Stimulated activated CD8-positive, alpha-beta memory T cell treated with anti-CD3 and anti-CD28 coated beads, Interleukin-15, amount 100 ng/mL, for 24 hours (primary cell): ENCODE measurements at places on chromosomes 5 and 9.

DNA sequence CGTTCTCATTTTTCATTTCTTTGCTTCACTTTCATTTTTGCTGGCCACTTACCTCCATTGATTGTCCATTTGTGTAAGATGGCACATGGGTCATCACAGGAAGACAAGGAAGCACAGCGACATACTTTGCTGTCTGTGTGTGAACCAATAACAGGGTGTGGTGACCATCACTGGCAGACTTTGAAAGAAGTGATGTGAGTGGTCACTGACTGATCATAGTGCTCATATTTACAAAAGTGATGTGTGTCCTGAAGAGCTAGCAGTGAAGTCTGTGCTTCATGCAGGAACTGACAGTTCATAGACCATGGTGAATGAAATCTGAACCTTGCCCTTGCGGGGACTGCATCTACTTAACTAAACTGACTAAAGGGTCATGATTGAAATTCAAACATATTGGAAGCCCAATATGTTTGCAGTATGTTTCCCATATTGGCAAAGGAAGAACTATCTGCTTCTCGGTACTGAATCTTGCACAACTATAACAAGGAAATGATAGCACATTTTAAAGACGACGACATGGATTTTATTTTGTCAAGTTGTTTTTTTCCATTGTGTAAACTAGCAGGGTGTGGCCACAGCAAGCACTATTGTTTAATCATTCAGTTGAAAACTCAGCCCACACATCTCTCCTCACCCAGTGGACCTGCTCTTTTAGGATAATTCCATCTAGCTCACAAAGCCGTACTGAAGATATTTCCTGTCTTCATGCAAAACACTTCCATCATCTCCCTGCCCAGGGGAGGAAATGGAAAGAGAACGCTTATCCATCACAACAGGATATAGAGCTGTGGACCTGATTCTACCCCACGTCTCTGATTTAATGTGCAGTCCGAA, 232.0 kb upstream of the ANKRD55 start:
- no peak for DNase-seq

DNA sequence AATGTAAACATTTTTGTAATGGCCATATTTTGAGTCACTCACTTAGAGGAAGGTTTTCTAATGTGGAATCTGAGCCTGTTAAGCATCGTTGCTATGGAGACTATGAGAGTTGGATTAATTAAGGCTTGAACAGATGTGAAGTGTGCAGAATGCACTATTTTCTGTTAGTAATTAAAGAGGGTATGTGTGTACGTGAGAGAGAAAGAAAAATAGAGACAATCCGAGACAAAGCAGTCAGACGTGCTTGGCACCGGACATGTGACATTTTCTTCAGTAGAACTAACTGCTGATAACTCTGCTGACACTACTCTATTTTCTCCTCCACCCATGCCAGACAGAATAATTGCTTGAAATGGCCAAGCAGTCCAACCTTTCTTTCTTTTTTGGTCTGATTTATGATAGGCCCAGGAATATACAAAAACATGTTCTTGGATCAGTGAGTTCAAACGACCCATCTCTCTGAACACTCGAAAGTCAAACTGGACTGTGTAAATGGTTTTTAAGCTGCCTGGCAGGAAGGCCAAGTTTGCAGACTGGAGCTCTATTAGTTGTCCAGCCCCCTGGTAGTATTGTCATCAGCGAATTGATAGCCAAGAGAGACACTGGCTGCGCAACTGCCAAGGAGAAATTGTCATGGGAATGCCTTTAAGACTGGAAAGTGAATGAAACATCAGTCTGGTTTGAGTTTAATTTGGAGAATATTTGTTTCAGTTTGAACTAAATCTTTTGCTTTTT, 322.1 kb downstream of the ARHGEF28 start:
- no peak for DNase-seq

DNA sequence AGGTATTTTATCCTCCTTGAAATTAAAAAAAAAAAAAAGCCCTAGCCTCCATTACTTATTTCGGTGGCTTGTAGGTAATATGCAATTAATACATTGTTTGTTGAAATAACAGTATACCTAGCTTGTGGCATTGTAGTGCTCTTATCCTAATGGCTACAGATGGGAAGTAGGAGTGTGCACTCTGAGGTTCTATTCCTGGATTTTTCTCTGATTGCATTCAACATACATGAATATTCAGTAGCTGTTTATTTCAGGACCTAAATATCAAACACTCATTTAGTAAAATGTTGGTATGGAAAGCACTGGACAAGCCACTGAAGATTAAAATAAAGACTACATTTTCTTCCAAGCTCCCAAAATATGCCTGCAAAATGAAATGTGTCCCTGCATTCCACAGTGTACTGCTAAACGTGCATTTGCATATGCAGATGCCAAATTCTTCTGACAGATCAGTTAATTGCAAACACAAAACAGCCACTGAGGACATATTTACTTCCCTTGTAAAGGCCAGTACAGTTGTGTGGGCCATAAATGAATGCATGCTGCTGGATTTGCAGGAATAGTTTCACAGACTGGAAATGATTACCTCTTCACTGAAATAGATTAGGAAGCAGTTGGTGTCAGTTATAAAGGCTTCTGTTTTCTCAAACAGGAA, 826.1 kb downstream of the PRELID2 start:
- DNase-seq: no peak

DNA sequence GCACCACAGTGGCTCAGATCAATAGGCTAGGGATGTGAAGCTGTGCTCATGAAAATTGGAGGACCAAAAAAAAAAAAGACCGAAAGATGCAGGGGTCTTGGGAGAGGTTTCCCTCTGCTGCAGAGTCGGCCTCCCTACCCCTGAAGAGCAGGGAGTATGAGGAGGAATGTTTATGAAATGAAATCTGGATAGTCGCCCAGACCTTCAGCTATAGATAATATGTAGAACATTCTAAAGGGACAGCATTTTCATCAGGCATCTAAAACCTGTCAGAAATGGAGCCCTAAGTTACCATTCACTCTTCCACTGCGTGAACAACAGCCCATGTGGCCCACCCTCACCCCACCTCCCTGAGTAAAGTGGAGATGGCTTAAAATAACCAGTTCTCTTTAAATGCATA, 122.9 kb downstream of the TMEM174 start:
- no peak for DNase-seq

GRCh38 chr9:108867829-108868228, 5.8 kb downstream of the ACTL7A start:
- no peak for DNase-seq

- DNase-seq: no peak
Measured at GRCh38 chr9:68705531-68706362, 707 bp downstream of the PIP5K1B start.

DNA sequence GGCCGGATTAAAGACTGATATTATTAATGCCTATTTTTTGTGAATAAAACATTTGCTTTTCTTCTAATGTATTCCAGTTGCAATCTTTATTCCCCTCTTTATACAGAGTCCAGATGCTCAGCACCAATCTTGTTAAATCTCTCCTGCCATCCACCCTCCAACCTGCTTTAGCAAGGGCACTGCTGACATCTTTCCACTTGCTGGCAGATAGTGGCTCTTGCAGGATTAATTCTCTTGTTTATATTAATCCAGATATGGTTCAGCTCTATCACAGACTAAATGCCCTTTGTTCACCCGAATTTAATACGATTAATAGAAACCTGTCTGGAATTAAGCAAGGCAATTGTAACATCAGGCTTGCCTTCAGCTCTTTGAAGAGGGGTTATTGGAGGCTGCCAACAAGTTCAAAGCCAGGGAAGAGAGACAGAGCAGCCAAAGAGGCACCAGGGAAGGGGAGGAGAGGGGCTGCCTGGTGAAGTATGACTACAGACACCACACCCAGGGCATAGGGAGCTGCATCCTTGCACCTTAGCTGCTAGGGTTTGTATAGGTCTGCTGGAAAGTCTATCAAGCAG, 236.2 kb downstream of the SAXO1 start:
- no peak for DNase-seq

- no peak for DNase-seq
Measured at GRCh38 chr5:5497152-5497788, 74.8 kb downstream of the ICE1 start.

DNA sequence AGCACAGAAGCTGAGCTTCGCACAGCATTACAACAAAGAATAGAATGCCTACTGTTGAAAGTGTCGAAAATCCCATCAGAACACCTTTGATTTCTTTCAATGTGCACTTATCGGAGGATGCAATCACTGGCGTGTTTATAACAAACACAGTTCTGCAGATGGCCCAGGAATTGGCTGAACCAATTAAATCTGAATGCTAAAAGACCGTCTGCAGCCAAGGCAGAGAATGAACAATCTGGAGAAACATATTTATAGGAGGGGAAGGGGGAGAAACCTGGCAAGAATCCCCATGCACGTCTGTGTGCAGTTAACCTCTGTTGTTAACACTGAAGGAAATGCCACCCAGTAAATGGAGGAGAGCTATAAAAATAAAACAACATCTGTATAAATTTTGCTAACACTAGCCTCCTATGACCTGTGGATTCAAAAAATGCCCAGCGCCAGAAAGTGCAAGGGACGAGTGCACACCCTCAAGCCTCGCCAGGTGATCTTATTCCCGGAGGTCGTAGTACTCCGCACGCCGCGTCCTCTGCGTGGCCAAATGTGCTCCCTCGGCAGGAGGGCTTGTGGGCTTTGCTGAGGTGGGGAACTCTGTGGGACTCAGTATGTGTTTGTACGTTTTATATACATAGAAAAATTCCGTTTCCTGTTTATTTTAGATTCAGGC, 56.8 kb downstream of the PTCH1 start:
- DNase-seq: no peak

DNA sequence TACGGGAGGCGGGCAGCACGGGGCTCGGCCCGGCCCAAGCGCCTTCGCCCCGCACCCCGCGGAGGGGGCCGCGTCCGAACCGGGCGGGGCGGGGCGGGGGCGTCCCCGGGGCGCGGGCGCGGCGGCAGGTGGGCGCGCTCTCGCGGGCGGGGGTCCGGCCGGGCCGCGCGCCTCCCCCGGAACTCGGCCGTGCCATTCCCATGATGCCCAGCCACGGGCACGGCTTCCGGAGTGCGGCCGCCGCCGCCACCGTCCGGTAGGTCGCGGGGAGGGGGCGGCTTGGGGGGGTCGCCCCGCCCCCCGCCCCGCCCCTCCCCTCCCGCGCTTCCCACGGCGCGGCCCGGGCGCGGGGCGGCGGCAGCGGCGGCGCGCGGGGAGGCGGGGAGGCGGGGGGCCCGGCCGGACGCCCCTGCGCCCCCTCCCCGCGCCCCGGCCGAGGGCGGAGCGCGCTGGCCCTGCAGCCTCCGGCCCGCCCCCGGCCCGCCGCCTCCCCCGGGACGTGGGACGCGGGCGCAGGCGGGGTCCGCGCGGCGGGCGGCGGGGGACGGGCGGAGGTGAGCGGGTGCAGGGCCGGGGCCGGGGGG, at the start of gene PPP1R26:
Gene PPP1R26, plus strand, starts transcription at position 314 of the 584 bp plus-strand sequence. CDS start 4,729 bp downstream, outside the sequence.
- no peak for DNase-seq

GRCh38 chr9:99416007-99416406, 193.9 kb downstream of the SEC61B start:
- DNase-seq: no peak

- DNase-seq: no peak
Measured at GRCh38 chr9:114677418-114677817, 4.6 kb downstream of the TEX48 start.

- no peak for DNase-seq
Measured at GRCh38 chr9:129702589-129703520, 37.4 kb downstream of the PRRX2 start.

DNA sequence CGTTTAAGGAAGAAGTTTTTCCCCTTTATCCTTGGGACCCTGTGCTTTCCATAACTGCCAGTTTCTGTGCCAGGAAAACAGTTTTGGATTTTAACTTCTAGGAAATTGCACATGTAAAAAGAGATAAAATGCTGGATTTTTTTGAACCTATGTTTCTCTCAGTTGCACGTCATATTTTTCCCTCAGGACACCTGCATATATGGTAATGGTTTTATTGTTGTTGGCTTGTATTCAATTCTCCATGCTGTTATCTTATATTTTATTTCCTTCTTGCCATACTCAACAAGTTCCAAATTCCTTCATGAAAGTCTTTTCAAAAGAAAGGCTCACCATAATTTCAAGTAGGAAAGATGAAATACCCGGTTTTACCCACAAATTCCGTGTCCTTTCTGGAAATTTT, 7.9 kb upstream of the ADAMTSL1 start:
- DNase-seq: no peak

DNA sequence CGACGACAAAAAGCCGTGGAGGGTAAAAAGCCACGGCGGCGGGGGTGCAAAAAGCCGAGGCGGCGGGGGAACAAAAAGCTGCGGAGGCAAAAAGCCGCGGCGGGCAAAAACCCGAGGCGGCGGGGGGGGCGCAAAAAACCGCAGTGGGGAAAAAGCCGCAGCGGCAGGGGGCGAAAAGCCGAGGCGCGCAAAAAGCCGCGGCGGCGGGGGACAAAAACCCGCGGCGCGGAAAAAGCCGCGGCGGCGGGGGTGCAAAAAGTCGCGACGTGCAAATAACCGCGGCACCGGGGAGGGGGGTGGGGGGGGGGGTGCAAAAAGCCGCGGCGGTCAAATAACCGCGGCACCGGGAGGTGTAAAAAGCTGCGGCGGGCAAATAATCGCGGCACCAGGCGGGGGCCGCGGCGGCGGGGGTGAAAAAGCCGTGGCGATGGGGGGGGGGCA, 511.5 kb downstream of the FOXD4L5 start:
- peak; percentile 0 for DNase-seq

GRCh38 chr9:13688223-13688989, 408.9 kb upstream of the MPDZ start:
- no peak for DNase-seq

DNA sequence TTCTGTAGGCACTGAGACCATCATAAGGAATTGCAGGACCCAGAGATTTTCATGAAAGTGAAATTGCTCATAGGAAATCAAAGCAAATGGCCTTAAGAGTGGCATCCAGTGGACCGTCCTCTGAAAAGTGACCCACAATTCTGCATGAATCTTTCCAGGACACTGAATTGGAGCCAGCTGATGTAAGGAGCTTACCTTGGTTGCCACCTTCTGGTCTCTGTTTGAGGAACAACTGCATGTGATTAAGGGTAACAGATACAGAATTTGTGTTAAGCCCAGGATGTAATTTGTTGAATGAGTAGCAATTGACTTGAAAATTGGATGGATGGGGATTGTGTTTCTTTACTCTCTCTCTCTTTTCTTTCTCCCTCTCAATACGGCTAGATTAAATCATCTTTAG, 49.9 kb upstream of the GAS1 start:
- no peak for DNase-seq

DNA sequence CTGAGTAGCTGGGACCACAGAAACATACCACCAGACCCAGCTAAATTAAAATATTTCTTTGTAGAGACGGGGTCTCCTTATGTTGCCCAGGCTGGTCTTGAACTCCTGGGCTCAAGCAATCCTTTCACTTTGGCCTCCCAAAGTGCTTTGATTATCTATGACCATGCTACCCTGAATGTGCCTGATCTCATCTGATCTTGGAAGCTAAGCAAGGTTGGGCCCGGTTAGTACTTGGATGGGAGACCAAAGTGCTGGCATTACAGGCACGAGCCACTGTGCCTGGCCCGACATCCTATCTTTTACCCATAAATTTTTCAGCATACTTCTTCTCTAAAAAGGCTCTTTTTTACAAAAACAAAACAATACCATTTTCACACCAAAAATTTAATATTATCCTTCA, 137.0 kb upstream of the LRRTM2 start:
- no peak for DNase-seq
